ENCODE measurements at places on chromosomes 5 and 9. TPM values are rescaled to one million over a fixed set of nuclear protein-coding genes. Genes with fewer than 3 reads are reported as not detected.

Gene PCDHGA10
- 1.8 TPM for total RNA-seq

Gene ECSCR
- total RNA-seq, result 0.36 TPM

Gene OGN
- total RNA-seq, result 0.11 TPM

GRCh38 chr5:76766746-76767145 lies 50.8 kb downstream of the F2R start:
- DNase-seq, result no peak

DNA sequence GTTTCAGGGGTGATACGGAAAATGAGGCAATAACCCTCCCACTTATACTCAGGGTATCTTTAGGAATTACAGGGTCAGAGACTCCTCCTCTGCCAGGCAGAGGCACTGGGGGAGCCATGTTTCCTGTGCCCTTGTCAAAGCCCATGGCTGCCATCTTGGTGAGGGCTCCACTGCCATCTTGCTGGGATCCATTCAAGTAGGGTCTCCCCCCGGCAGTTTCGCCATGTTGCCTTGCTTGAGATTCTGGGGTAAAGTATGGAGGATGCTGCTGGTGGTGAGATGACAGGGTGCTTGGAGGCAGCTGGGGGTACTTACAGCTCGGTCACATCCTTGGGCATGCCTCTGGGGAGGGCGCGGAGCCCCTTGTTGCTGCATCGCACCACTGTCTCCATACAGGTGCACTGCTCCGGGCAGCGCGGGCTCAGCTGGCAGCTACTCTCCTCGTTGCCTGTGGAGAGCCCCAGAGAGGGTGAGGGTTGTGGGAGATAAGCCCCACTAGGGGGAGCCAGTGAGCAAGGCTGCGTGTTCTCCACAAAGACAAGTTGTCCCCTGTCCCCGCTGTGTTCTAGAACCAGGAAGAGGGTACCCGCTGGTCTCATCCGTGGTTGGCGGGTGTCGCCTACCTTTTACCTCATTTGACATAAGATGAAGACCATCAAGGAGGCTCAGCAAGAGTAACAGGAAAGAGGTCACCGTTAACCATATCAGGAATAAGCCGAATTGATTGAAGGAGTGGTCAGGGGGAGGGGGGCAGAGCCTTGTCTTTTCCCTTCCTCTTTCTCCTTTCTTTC lies 169.0 kb upstream of the PANK3 start:
- DNase-seq, result no peak

- no peak for DNase-seq
Measured at GRCh38 chr5:100448111-100448528, 87.1 kb upstream of the FAM174A start.

GRCh38 chr9:3415906-3416305 lies 109.9 kb downstream of the RFX3 start:
- DNase-seq, result no peak

DNA sequence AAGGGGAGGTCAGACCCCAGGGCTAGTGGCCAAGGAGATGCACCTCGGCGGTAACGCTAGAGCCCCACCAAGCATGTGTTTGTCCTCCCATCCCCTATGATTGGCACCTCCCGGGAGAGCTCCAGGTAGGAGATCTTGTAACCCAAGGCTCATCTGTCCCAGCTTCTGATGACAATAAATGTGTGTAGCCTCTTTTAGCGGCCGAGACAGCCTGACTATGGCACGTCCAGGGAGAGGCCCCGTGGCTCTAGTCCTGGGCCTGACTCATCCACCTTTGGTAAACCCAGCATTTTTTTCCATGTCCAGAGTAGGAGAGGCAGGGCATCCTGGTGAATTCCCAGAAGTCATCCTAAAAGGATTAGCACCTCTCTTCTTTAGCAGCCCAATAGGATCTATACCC lies 39.2 kb downstream of the IRF1 start:
- DNase-seq, result no peak

- DNase-seq, result no peak
Measured at GRCh38 chr5:113223831-113224604, 210.8 kb downstream of the TSSK1B start.

- DNase-seq, result no peak
Measured at GRCh38 chr9:117929868-117930267, 225.7 kb downstream of the TLR4 start.

GRCh38 chr5:92023555-92023954 lies 640.4 kb upstream of the ARRDC3 start:
- DNase-seq, result no peak

DNA sequence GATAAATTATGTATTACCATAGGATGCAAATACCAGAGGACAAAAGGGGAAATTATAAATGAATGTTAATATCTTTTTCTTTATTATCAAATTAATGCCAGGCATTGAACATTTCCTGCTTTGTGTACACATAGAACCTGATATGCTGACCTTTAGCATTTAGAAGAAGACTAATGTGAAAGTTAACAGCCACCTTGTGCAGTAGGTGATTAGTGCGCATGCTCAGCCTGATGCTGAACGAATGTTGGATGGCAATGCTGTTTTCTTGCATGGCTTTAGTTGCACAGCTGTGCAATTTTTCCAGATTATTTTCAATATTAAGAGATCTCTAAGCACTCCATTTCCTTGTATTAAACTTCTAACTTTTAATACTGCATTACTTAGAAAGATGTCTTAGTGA lies 45.5 kb downstream of the CCNH start:
- DNase-seq, result no peak

Measured in GM12878 (cell line).